RKO (cell line): ENCODE measurements at places on chromosomes 3 and 15.
A peak's percentile ranks its signal among the peaks of the same experiment; 100 is the strongest.

DNA sequence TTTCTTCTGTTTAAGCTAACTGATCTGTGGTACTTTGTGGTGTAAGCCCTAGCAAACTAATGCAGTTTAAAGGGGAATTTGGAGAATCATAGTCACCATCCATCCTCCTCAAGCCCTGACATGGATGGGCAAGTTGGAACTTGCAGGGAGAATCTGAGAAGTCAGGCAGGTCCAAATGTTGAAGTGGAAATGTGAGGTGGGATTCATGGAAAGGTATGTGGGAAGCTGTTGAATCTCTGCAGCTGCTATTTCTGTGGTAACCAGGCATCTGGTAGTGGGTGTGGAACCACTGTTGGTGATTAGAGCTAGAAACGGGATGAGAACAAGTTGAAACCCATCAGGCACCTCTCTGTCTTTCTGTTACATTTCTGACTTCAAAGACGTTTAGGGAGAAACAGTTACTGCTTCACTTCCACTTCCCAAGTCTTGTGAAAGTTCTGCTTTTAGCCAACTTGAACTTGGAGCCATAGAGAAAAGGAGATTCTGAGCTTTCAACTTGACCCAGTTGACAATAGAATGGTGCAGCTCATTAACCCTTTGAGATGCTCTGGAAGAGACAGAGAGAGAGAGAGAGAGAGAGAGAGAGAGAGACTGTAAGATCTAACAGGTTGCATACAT lies 38.1 kb upstream of the NMNAT3 start:
- no peak for DNase-seq

GRCh38 chr15:52204657-52205056 lies 13.5 kb upstream of the GNB5 start:
- DNase-seq, result no peak

DNA sequence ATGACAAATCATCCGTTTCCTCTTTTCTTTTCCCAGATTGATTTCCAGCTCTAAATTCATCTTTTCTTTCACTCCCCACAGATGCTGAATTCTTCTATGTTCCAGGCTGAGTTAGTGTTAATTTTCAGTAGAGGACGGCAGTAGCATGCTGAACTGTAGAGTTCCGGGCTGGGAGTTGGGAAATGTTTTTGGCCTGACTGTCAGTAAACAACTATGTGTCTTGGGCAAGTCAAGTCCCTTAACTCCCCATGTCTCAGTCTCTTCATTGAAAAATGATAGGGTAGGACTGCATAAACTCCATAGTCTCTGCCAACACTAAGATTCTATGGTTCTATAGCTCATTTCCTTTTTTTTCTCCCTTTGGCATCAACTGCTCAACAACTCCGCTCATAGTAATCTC lies 333.9 kb downstream of the TIGIT start:
- DNase-seq, result no peak

DNA sequence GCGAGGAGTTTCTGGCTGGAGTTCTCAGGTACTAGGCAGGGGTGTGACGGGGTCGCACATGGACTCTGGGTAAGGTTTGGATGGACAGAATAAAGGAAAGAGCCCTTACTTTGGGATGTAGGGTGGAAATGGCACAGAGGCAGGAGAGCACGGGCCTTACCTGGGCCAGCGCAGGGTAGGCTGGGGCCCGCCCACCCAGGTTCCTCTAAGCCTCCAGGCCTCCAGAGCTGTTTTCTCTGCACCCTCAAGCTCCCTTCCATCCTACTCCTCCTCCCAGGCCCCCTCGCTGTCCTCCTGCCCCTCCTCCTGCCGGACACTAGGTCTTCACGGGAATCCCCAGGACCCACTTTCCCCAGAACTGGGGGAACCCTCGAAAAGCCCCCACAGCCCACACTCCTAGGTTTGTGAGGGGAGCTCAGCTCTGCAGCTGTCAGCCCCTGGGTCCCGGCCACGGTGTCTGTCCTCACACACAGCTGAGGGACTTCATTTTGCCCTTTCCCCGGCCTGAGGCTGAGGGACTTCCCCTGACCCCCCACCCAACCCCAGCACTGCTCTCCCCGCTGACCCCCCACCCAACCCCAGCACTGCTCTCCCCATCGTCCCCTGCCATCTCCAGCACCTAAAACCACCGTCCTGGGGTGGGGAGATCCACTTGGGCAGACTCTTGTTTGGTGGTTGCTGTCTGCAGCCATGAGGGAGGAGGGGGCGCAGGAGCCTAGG lies 53.0 kb upstream of the PCSK6 start:
- DNase-seq, result no peak

- DNase-seq, result peak; percentile 53
Observed at GRCh38 chr15:68818066-68818768, 2.5 kb downstream of the ANP32A start.

GRCh38 chr15:63870487-63871209 lies 36.9 kb upstream of the HERC1 start:
- peak; percentile 68 for DNase-seq

DNA sequence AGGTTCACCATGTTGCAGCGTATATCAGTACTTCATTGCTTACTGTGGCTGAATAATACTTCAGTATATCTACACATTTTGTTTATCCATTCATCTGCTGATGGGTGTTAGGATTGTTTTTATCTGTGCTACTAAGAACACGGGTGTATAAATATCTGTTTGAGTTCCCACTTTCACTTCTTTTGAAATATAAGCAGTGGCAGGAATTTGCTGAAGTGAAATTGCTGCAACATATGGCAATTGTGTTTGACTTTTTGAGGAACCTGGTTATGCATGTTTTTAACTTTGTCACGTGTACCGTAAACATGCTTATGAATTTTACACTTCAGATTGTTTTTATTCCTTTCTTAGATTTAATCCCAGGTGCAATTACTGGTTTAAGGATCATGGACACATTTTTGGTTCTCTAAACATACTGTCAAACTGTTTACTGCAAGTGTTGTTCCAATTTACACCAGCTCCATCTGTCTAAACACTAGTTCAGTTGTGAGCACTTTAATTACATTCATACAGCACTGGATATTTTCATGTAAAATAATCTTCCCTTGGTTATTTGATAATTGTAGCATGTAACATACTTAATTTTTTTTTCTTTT lies 23.1 kb downstream of the TRAK1 start:
- no peak for DNase-seq

DNA sequence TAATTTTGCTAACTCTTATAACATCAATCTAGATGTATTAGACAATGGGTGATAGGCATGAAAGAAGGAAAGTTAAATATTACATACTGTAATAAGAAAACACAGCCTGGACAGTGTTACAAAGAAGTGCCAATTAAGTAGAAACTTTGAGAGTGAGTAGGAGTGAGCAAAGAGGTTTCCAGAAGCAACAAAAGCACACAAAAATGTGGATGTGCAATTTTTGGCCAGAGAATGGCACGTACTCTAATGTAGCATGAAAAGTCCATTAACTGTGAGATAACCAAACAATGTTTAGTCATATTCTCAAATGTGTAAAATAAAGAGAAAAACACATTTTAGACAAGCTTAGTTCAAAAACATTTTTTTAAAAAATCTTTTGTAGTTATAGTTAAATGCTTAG lies 567.3 kb downstream of the ROBO1 start:
- DNase-seq, result no peak

DNA sequence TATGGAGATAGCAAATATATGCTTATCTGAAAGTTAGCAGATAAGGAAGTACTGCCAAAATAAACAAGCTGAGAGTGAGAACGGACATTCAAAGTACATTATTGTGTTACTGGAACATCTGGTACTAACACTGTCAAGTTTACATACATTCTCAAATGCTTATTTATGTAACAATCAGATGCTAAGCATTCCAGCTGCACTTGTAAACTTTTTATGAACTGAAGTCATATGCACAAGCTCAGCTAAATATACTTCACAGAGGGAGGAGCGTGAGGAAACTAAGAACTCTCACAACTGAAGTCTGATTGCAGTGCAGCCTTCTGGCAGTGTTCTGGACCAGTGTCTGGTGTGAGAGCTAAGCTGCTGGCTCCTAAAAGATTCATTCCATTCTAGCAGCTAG lies 223.7 kb upstream of the NANOGP8 start:
- DNase-seq, result no peak

GRCh38 chr3:62525281-62525680 lies 151.9 kb upstream of the FEZF2 start:
- peak; percentile 12 for DNase-seq

DNA sequence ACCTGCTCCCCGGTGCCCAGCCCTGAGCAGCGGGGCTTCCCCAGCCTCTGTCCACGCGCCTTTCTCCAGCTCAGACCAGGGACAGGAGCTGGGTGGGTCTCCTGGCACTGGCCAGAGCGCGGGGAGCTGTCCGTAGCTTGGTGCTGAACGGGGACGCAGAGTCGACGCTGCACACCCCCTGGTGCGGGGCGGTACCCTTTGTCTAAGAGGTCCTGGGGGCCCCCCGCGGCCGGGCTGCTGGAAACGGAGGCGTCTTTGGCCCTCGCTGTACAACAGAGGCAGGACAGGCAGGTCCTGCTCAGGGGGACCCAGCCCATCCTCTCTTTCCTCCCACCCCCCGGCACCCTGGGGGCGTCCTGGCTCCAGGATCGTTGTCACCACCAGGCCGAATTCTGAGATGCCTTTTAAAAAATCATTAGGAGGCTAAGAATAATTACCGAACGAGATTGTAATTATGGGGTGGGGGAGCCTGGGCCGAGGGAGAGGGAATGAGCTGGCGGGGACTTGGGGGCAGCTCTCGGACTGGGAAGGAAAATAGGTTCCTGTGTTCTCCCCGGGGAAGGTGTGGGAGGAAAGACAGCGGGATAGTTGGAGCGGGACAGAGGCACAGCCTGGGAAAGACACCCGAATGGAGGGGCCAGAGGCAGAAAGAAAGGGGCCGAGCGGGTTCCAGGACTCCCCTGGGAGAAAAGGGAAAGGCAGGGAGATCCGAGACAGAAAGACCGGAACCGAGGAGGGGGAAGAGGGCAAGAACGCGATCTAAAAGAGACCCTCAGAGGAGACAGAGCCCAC lies 4.1 kb upstream of the SKOR1 start:
- DNase-seq, result no peak

- no peak for DNase-seq
Observed at GRCh38 chr3:37905346-37905745, 43.7 kb downstream of the CTDSPL start.

GRCh38 chr15:91118817-91119590 lies 18.9 kb downstream of the SV2B start:
- no peak for DNase-seq

DNA sequence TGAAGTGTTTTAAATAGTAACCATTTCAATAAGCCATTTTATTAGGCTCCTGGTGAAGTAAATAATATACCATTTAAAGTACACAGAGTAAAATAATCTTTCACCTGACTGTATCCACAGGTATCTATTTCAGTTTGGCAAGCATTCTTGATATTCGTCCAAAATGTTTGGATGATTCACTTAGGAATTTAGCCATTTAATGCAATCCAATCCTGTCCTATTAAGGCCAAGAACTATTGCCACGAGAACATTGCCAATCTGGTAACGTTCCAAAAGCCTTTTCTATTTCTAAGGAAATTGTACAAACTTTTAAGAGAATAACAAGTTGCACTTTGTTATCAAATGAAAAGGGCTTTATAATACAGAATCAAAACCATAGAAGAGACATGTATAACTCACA lies 209.8 kb upstream of the THRB start:
- DNase-seq, result no peak

DNA sequence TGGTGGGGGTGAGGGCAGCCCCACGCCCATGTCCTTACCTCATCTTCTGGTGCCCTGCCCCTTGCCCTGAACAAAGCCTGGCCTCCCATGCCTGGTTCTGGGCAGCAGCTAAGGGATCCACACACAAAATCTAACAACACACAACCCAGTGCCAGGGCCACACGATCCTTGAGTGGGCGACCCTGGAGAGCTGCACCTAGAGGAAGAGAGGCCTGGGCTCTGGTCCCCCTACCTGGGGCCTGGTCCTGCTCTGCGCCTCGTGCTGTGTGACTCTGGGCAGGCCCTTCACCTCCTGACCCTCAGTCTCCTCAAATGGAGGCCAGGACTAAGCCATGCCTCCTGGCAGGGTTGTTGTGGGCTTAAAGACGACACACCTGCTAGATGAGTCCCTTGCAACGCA lies 20.0 kb upstream of the C3orf22 start:
- DNase-seq, result no peak

DNA sequence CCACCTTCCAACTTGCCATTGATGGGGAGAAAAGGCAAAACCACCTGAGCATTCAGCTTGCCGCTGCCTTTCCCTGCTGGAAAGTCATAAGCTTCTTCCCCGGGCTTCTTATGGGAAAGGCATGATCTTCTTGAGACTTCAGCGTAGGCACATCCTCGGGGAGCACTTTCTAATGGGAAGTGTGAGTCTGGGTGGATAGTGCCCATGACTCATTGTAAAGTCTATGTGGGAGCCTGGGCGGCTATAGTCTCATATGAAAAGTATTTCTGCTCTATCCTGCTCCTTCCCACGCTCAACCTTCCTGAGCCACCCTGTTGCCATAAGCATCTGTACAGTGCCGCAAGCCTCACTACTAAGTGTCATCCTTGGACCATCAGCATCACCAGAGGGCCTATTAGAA lies 309.9 kb upstream of the THBS1 start:
- peak; percentile 52 for DNase-seq

GRCh38 chr3:190444576-190445145 lies 5.0 kb downstream of the TMEM207 start:
- DNase-seq, result no peak

- DNase-seq, result no peak
Observed at GRCh38 chr3:15315003-15315402, 17.4 kb downstream of the SH3BP5 start.

GRCh38 chr3:144289057-144289456 lies 317.4 kb downstream of the DIPK2A start:
- no peak for DNase-seq

GRCh38 chr3:52310861-52311575 lies 5.1 kb upstream of the DNAH1 start:
- DNase-seq, result no peak
